Activated naive CD4-positive, alpha-beta T cell (primary cell): ENCODE measurements at places on chromosomes 13 and 19.

DNA sequence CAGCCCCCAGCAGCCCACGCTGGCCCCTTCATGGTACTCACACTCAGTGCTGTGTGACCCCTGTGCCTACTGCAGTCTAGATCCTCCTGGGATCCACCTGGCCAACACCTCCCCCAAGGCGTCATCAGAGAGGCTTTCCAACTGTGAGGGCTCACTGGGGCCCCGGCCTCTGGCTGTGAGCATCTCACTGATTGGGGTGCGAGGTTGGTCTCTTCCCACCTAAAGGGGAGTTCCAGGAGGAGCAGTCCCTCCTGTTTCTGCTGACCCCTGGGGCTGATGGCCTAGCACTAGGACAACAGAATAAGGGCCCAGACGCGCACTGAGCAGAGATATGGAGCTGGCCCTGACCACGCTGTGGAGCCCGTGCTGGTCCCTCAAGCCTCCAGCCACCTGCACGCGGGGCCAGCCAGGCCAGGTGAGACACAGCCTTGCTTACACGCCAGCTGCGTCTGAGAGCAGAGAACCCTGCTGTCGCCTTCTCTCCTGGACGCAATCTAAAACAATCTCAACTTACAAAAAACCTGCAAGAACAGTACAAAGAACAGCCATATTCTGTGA, 32.2 kb downstream of the ELL start:
- DNase-seq, result no peak

- DNase-seq, result no peak
Measured at GRCh38 chr19:11106477-11106876, 17.2 kb downstream of the LDLR start.

DNA sequence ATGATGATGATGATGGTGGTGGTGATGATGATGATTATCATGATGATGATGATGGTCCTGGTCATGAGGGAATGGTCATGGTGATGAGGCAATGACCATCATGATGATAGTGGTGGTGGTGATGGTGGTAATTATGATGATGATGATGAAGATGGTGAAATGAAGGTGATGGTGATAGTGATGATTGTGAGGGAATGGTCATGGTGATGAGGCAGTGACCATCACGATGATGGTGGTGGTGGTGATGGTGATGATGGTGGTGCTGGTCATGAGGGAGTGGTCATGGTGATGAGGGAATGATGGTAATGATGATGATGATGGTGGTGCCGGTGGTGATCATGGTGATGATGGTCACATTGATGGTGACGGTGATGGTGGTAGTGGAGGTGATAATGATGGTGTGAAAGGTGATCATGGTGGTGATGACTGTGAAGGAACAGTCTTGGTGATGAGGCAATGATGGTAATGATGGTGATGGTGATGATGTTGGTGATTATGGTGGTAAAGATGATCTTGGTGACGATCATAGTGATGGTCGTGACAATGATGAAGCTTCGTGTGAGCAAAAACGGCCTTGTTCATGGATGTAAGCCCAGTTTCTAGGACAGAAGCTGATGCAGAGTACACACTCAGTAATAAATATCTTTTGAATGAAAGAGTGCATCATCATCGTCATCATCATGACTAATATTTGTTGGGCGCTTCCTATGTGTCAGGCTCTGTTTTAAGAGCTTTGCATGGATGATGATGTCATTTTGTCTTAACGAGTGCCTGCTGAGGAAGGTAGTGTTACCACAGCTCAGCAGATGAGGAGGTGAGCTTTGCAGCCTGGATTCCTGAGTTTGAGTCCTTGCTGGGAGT, 17.3 kb downstream of the SBK2 start:
- no peak for DNase-seq

DNA sequence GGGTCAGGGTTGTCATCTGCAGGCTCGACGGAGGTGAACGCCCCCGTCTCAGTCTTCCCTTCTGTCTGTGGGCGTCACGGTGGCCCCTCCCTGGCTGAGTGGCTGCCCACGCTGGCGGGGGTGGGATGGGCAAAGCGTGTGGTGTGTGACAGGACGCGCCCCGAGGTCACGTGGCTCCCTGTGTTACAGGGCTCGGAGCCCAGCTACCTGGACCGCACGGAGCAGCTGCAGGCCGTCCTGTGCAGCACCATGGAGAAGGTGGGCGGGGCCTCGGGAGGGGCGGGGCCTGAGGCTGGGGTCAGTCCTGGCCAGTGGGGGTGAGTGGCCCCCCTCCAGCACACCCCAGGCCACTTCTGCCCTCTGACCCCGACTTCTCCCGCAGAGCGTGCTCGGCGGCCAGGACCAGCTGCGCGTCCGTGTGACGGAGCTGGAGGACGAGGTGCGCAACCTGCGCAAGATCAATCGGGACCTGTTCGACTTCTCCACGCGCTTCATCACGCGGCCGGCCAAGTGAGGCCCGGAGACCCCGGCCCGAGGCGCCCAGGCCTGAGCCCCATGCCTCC, 6.3 kb upstream of the GRIN3B start:
- DNase-seq, result no peak

DNA sequence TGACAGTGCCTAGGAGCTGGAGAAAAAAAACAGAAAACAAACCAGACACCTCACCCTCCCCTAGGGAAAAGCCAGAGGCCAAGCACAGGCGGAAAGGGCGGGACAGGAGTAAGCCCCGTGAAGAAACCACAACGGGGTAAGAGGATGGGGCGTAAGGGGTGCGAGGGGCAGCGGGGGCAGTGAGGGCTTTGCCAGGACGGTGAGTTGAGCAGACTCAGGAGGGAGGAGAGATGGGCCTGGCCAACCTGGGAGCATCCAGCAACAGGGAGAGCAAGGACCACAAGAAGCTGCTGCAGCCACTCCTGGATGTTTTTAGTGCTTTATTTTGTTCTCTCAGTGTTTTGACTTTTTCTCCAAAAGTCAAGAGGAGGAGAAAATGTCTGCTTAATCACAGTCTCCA, 114.1 kb upstream of the SOX1 start:
- no peak for DNase-seq

GRCh38 chr13:110731072-110731471, 17.6 kb downstream of the ING1 start:
- no peak for DNase-seq

DNA sequence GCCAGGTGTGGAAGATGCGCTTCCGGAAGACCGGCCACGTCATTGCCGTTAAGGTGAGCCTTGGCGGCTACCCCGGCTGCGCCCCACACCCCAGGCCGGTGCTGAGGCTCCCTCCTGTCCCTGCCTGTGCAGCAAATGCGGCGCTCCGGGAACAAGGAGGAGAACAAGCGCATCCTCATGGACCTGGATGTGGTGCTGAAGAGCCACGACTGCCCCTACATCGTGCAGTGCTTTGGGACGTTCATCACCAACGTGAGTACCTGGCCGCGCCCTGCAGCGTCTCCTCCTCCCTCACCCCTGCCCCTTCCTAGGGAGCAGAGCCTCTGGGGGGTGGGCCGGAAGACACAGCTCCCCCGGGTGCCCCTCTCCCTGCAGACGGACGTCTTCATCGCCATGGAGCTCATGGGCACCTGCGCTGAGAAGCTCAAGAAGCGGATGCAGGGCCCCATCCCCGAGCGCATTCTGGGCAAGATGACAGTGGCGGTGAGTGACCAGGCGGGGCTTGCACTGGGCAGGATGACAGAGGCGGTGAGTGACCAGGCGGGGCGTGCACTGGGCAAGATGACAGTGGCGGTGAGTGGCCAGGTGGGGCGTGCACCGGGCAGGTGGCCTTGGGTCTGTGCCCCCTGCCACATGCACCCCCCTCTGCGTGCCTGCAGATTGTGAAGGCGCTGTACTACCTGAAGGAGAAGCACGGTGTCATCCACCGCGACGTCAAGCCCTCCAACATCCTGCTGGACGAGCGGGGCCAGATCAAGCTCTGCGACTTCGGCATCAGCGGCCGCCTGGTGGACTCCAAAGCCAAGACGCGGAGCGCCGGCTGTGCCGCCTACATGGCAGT, 4.1 kb upstream of the TGFBR3L start:
- DNase-seq, result no peak

DNA sequence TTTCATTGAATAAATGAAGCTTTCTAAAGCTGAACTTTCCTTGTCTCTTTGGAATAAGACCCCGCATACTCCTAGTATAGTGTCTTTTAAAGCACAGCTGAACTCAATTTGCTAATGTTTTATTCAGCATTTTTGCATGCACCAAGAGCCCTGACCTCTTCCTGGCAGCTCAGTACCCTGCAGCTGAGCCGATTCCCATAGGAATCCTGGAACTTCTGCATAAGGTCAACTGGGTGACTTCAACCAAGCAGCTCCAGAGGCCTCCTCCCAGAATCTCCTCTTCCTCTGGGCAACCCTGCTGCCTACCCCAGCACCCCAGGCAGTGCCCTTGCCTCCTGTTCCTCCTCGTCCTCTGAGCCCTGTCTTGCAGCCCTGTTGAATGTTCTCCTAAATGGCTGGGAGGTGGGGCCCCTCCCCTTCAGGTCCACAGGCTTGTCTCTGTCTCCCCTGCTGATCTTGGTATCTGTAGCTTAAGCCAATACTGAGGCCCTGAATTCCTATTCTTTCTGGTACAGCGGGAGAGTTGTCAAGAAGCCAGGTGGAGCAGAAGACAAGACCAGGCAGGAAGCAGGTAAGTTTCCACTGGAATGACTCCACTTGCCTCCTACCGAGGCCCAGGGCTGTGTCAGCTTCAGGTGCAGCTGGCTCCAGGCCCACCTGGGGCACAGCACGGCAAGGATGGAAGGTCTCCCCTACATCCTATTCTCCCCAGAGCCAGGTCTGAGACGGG, 23.6 kb upstream of the CCDC124 start:
- no peak for DNase-seq

DNA sequence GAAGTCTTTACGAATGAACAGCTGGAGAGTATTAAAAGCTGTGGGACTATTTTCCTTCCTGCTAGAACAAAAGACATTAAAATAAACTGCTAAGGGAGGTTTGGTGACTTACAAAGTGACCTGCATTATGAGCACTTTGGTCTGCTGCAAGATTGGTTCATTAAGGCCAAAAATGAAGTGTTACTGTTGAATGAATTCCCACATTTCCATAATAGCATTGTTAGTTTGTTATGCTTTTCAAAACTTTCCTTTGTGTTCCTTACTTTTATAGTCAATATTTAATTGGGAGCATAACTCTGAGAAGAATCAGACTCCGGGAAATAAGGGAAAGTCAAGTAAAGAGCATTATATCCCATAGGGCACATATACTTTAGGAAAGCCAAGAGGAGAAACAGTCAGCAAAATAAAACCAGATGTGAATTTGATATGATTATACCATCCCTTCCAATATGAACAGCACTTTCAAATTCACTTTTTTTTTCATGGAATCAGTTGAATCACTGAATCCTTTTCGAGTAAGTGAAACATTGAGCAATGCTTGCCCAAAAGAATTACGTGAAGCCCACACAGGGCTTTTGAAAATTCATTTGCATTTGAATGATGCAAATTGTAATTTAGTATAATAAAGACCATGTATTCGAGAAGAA, 112.6 kb downstream of the KCTD12 start:
- no peak for DNase-seq

- no peak for DNase-seq
Measured at GRCh38 chr19:16385296-16385695, 60.7 kb downstream of the KLF2 start.

- DNase-seq, result no peak
Measured at GRCh38 chr13:40283666-40284065, 382.8 kb downstream of the FOXO1 start.

GRCh38 chr19:34497112-34497805, 15.7 kb downstream of the WTIP start:
- DNase-seq, result no peak

GRCh38 chr13:98581971-98582702, 5.2 kb upstream of the STK24 start:
- no peak for DNase-seq

GRCh38 chr13:95317039-95317989, 16.1 kb upstream of the ABCC4 start:
- no peak for DNase-seq

DNA sequence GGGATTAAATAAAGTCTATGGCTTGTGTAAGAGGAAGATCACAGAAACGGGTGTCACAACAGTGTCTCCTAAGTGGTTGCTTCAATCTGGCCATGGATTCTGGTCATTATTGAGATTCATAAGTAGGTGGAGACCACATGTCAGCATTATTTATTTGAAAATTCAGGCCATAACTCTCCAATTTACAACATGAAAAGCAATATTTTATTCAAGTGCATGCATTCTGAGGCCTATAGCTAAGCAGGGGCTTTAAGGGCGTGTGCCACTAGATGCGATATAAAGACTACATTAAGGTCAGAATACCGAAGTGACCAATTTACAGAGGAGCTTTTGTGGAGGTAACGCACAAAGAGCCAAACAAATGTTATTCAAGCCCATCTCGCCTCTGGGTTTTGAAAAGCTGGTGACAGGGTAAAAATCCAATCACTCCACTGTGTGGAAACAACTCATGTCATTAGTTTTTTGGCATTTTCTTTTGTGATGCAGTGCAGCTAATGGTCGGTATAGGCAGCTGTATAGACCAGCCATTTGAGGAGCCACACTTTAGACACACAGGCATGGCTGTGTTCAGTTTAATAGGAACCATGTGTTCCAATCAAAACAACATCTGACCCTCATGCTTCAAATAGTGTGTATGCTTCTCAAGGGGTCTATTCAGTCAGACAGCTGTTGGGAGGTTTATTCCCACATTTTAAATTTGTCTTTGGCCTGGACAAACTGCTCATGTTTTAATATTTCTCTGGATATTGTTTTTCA, 123.7 kb downstream of the KL start:
- DNase-seq, result no peak

- no peak for DNase-seq
Measured at GRCh38 chr19:10852098-10852800, 4.0 kb downstream of the C19orf38 start.

DNA sequence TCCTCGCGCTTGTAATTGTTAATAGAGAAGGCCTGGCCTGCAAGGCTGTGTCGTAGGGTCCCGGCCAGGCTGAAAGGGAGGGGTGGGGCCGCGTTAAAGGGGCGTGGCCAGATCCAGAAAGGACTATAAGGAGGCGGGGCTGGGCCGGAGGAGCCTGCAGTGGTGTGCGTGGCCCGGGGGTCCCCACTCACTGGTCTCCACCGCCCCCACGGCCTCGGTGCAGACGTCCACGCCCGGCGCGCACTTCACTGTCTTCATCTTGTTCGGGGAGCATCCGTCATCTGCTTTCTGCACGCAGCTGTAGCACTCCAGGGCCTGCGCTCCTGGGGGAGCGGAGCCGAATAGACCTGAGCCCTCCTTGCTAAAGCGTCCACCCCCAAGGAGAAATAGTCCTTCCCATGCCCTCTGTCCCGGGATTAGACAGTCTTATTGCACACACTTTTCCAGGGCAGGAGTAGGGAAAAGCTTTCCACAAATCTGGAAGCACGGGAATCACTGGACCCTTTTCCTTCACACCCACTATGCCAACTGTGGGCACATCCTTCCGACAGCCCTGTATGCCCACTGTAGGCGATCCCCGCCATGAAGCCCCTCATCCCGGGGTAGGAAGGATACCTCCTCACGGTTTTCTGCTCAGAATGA, 1.2 kb downstream of the LYPD3 start:
- peak; percentile 80 for DNase-seq

GRCh38 chr19:29810504-29810871, 1.3 kb upstream of the CCNE1 start:
- DNase-seq, result no peak

- DNase-seq, result no peak
Measured at GRCh38 chr13:94481941-94482340, 2.5 kb upstream of the DCT start.
